ENCODE measurements at places on chromosomes 13 and 19.

DNA sequence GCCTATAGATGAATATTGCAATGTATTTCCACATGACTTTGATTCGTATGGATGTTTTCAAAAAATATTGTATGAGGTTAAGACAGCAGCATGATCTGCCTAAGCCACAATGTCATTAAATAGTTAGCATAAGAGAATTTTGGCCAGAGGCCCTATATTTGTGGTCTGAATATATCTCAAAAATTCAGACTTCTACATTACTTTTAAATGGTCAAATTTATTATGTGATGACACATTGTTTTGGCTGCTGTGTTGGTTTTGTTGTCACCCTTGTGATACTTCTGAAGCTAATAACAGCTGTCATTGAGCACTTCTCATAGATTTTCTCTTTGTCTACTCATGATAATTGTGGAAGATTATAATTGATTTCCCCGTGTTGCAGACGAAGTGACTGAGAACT lies 288.2 kb downstream of the MYO16 start:
- DNase-seq: no peak

- DNase-seq: peak; percentile 25
Observed at GRCh38 chr13:25971459-25972145, 80.2 kb downstream of the SHISA2 start.

GRCh38 chr19:17335575-17335974 lies 920 bp upstream of the ANO8 start:
- DNase-seq: no peak

GRCh38 chr19:43880483-43880882 lies 53.4 kb downstream of the ZNF283 start:
- no peak for DNase-seq

DNA sequence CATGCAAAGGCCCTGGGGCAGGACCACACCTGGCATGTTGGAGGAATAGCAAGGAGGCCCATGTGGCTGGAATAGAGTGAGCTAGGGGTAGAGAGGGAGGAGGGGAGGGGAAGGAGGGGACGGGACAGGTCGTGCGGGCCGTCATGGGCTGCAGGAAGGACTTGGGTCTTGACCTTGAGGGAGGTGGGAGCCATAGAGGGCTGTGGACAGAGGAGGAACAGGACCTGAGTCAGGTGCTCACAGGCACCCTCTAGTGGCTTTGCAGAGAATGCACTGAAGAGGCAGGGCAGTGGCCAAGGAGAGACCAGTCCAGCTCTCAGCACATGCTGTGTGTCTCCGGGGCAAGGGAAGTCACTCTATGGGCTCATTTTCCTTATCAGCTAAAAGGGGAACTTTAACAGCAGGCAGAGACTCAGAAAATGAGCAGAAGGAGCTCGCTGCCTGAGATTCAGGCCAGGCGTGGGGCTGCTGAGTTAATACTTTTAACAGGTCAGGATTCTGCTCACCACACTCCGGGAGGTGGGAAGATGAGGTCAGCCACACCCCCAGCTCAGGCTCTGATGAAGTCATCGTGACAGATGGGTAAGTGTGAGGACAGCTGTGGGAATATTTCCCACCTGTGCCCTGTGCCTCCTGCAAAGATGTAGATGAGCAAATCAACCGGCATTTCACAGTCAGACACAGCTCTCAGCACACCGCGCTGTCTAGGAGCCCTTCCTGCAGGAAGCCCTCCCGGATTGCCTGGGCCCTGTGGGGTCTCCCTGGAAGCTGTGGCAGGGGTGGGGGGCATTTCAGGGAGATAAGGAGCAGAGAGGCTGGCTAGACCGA lies 6.0 kb upstream of the TNFAIP8L1 start:
- peak; percentile 31 for DNase-seq

DNA sequence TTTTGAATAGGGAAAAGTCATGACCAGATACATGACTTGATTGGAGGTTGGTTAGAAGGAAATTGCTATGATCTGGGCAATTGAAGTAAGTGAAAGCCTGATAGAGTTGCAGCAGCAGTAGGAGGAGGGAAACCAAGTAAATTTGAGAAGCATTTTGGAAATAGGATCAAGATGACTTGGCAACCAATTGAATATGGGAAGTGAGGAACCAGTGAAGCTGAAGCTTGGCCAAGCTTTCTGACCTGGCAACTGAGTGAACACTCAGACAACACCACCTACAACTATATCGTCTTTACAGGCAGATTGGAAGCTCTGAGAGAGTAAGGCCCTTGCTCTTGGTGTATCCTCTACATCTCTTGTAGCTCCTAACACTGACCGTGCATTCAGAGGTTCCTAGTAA lies 16.2 kb upstream of the KATNAL1 start:
- DNase-seq: no peak

DNA sequence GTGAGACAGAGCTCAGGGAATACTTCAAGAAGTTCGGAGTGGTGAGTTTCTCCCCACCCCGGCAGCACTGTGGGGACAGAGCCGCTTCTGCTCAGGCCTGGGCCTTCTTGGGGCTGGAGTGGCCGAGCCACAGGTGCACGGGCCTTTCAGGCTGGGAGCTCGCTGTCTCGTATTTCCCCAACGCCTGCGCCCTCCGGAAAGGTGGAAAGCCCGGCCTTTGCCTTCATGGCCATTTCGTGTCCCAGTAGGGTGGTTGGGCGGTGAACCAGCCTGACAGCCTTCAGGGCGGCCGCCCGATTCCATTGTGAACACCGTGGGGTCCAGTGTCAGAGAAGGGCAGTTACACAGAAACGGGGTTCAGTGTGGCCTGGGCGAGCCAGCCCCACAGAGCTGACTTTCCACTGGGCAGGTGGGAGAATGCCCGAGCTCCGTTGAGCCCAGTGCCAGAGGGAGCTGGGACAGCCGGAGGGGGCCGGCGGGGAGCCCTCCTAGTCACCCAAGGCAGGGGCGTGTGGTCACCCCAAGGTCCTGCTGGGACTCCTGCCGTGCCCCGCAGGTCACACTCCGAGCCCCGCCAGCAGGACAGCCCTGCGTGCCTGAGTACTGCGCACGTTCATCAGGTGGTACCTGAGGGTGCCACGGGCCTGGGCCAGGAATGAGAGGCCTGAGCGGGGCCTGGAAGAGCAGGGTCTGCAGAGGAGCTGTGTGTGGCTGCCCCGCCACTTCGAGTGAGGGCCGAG lies 14.0 kb downstream of the DAZAP1 start:
- DNase-seq: no peak

DNA sequence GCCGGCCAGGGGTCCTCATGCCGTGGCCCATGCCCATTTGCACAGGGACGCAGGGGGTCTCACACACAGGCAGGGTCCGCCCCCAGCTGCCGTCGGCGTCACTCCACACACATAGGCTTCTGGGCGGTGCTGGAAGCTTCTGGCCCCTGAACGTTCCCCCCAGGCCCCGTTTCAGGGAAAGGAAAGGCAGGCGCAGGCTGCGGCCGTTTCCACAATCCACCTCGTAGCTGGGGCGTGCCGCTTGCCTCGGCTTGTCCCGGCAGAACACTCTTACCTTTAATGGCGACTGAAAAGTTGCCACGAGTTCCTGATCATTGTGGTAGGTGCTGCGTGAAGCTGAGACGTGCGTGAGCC lies 53.4 kb downstream of the MCF2L start:
- DNase-seq: no peak

GRCh38 chr19:43595999-43596841 lies at the start of the genes IRGQ and ZNF576:
Gene IRGQ, minus strand, starts transcription at chr19:43596134. Its CDS starts 796 bp downstream, at chr19:43595338.
Gene ZNF576, plus strand, starts transcription at chr19:43596595. Its CDS starts 514 bp downstream, at chr19:43597109.
- DNase-seq: peak; percentile 99

DNA sequence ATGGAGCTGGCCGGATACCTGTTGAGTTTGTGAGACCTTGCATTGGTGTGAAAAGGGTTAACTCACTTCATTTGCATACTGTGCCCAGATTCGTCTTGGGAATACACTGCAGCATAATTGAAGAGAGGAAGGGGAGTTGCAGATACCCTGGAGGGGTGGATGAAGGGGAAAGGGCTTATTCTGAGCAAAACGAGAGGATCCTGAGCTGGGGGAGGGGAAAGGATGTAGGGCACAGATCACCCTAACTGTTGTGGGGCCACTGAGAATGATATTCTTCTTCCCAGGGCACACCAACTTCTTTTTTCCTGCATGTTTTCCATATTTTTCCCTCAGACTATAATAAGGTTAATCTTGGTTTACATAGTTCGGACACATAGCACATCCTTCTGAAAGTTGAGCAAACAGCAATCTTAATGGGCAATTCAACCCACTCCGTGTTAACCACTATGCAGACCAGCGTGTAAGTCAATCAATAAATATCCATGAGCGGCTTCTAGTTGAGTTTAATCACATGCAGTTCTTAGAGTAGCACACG lies 11.7 kb upstream of the PTPRS start:
- no peak for DNase-seq

DNA sequence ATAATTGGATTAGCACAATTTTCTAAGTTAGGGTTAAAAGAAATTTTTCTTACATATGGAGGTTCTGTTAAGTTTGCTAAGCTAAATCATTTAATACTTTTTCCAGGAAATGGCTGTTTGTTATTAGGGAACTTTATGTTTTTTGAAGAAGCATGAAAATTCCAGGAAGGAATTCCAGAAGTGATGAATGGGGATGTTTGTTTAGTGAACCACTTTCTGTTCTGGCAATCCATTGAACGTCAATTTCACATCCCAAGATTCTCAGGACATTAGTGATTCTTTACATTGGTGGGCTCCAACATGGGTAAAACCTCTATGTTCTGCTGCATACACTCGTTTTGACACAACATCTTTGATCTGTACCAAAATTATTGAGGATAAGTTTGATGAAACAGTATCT lies 534.4 kb downstream of the IRS2 start:
- DNase-seq: no peak

- no peak for DNase-seq
Observed at GRCh38 chr19:1267477-1268225, 1.5 kb upstream of the CIRBP start.

DNA sequence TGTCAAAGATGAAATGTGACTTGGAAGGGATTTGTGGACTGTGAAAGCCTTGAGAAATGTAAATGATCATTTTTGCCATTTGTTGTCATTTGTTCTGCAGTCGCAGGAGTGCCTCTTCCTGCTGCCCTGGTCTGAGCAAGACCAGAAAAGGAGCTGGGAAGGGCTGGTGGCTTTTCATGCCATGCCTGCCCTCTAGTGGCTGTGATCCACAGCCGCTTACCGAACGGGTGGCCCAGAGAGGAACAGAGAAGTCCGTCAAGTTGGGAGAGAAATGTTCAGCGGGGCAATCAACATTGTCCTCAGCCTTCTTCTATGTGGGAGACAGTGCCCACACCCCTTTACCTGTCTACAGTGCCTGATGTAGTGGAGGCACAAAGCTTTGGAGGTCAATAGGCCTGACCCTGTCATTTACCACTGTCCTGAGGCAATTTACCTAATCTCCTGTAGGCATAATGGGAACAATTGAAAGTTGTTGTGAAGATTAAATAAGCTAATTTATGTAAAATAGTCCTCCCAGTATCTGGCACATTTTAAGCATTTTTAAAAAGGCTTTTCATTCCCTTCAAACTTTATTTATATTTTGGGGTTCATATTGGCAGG lies 224.5 kb downstream of the B3GLCT start:
- peak; percentile 30 for DNase-seq

DNA sequence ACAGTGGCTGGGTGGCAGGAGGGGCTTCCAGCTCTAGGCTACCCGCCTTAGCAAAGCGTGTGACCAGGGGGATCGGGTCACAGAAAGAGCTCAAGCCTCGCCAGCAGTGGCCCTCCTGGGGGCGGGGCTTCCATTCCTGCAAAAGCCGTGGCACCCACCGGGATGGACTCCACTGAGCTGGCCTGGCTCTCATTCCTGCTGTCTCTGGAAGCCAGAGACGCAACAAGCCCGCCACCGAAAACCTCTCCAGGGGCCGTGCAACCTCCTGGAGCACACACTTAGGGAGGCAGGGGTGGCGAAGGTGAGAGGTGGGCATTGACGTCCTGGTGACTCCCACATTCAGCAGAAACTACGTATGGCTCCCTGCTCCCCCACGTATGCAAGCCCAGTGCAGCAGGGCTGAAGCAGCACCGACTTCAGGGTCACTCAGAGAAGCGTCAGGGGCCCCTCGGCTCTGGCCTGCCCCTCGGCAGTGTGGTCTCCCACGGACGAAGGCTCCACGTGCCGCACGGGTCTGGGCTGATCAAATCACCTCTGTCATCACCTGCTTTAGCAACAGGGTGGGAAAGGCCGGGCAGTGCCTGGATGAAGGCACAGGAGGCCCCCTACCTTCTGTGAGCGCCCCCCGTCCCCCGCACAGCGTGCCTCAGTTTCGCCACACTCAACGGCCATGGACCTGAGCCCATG lies 3.1 kb downstream of the C19orf25 start:
- no peak for DNase-seq

DNA sequence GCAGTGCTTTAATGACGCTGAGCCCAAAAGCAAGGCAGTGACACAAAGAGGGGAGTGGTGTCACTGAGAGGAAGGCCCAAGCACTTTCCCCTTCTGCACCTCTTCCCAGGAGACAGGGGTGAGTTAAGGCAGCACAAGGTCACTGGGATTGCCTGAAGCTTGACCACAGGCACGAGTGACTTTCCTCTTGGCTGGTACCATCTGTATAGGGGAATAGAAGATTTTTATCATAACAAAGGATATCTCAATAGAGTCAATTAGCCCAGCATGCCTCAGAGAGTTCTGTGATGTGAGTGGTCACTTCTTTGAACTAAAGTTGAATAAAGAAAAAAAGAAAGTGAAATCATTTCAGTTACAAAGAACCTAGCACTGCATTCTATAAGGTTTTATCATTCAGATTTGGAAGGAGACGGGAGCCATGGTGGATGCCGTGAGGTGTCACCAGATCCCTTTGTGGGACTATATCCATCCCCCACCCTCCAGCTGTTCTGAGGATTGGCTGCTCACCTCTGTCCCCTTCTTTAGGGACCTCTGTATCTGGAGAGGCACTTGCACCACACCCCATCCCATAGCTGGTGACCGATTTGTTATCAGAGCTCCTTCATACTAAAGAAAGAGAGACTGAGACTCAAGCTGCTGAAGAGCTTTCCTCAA lies 291.2 kb downstream of the DCT start:
- no peak for DNase-seq

GRCh38 chr19:12199757-12200419 lies 37.0 kb downstream of the ZNF136 start:
- DNase-seq: no peak

- DNase-seq: no peak
Observed at GRCh38 chr13:42356184-42356575, 84.2 kb downstream of the AKAP11 start.

- DNase-seq: no peak
Observed at GRCh38 chr19:632579-633067, 714 bp downstream of the POLRMT start.

DNA sequence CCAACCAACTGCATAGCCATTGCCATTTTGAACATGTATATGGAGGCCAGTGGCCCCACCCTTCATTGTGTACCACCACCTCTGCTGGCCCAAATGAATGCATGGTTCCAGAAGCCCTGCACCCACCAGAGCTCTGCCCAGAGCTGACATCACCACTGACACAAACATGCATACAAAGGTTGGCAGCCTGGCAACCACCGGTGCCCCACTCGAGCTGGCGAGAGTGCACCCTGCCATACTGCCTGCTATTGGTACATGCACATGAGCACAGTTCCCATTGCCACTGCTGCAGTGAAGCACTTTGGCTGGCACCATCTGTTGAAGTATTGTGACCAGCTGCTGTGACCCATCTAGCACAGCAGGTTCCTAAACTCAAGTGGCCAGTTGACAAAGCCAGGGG lies 1564.9 kb downstream of the OLFM4 start:
- DNase-seq: no peak

GRCh38 chr19:50829801-50830200 lies 3.6 kb downstream of the KLK15 start:
- DNase-seq: no peak

GRCh38 chr19:30214651-30215051 lies 157.5 kb upstream of the ZNF536 start:
- no peak for DNase-seq

- no peak for DNase-seq
Observed at GRCh38 chr13:92901739-92902138, 324.9 kb upstream of the GPC6 start.
